ENCODE measurements at places on chromosomes 5 and 9.

GRCh38 chr5:144198386-144198785, 27.7 kb downstream of the KCTD16 start:
- DNase-seq = no peak

- no peak for DNase-seq
Measured at GRCh38 chr5:14155075-14155474, 11.9 kb downstream of the TRIO start.

- DNase-seq = peak; percentile 60
Measured at GRCh38 chr5:109692852-109693251, 3.1 kb downstream of the MAN2A1 start.

DNA sequence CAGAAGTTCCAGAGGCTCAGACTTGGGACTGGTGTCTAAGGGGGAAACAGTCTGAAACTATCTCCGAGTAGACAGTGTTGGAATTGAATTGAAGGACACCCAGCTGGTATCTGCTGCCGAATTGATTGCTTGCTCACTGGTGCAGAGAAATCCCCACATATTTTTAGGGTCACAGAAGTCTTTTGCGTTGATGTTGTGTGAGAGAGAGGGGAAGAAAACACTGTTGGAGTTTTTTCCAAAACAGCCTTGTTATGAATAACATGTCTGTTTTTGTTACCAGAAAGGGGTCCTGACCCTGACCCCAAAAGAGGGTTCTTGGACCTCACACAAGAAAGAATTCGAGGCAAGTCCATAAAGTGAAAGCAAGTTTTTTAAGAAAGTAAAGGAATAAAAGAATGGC, 81.3 kb downstream of the ALDH7A1 start:
- no peak for DNase-seq

GRCh38 chr9:133676450-133676849, 40.3 kb downstream of the DBH start:
- no peak for DNase-seq

- DNase-seq = no peak
Measured at GRCh38 chr9:106862110-106862820, 701 bp upstream of the ZNF462 start.

DNA sequence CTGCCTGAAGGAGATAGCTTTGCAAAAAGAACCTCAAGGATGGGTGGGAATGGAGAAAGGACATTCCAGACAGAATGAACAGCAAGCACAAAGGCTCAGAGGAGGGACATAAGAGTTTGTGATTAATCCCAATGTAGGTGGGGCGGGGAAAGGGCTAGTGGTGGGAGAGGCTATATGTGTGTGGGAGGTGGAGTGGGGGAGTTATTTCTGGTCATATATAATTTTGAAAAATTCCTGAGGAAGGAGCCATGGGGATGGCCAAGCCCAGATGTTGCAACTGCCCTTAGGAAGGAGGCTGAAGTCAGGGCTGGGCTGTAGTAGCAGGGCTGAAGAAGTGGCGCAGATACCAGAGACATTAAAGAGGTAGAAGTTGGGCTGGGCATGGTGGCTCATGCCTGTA, 13.4 kb upstream of the CCL27 start:
- no peak for DNase-seq

GRCh38 chr9:92771309-92771708, 6.7 kb upstream of the BICD2 start:
- DNase-seq = no peak

- DNase-seq = no peak
Measured at GRCh38 chr5:33631786-33632185, 191.0 kb downstream of the TARS1 start.

DNA sequence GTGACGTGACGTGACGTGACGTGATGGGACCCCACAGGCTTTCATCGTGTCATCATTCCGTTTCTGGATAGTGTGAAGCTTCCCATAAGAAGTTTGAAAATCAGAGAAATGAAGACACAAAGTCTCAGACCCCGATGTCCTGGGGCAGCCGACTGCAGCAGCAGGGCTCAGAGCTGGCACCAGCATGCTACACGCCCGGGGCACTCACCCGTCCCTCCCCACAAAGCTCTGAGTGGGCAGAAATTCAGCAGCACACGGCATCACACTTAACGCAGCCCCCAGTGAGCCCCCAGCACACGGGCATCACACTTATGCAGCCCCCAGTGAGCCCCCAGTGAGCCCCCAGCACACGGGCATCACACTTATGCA, 42.2 kb downstream of the SLC12A7 start:
- no peak for DNase-seq

DNA sequence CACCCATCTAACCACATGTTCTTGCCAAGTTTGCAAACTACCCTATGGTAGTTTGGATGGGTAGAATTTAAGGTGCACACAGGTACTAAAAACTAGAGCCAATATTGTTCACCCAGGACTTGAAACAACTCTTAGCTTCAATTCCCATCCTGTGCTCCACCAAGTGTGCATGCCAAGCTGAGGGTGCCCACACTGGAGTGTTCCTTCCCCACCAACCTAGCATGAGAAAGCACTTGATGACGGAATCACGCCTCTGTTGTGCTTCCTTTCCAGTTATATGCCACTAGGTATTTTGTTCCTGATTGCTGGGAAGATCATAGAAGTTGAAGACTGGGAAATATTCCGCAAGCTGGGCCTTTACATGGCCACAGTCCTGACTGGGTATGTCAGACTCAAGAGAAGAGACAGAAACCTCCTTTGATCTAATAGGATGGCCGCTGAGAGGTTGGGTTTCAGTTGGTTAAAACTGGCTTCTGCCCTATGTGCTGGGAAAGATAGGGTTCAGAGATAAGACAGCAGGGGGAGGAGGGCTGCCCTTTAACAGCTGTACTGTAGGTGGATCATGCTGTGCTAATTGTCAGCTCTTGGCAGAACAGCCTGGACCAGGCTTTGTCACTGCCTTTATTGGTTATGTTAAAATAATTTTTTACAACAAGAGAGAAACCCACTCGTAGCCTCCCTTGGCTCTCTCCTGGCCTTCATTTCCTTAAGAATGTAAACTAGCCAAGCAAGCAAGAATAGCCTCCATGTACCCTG, 83.5 kb downstream of the SLC1A1 start:
- DNase-seq = no peak

GRCh38 chr9:37917801-37918664, 14.1 kb upstream of the SLC25A51 start:
- DNase-seq = no peak

DNA sequence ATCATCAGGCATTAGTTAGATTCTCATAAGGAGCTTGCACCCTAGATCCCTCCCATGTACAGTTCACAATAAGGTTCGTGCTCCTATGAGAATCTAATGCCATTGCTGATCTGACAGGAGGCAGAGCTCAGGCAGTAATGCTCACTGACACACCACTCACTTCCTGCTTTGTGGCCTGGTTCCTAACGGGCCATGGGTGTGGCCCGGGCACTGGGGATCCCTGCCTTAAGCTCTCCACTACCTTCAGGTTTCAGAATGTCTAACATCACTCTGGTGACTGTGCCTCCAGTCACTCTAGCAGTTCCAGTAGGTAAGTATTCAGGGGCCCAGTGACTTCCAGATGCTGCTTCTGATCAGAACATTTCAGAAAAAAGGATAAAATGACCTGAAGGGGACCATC, 152.4 kb downstream of the LRRC70 start:
- DNase-seq = peak; percentile 64

GRCh38 chr9:26163931-26164330, 485.7 kb upstream of the TUSC1 start:
- no peak for DNase-seq

GRCh38 chr5:146475906-146476305, 28.8 kb downstream of the TCERG1 start:
- no peak for DNase-seq

DNA sequence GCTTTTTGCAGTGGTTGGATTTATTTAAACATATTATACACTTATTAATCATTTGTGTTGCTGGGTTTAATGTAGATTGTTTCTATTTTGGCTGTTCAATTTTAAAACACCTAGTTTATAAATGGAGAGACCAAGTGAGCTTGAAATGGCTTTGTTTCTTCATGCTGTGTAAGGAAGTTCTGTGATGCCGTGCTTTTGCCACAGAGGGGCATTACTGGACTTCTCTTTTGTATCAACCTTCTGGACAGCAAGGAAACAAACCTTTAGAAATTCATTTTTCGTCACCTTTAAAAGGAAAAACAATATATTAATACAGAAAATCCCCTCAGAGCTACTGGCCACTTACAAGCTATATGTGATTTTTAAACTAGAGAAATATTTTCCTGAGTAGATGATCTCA, 81.9 kb downstream of the DMRTA1 start:
- no peak for DNase-seq

GRCh38 chr9:7053903-7054302, 296.1 kb downstream of the KDM4C start:
- DNase-seq = no peak

- no peak for DNase-seq
Measured at GRCh38 chr5:151002250-151002649, 18.1 kb upstream of the GPX3 start.

DNA sequence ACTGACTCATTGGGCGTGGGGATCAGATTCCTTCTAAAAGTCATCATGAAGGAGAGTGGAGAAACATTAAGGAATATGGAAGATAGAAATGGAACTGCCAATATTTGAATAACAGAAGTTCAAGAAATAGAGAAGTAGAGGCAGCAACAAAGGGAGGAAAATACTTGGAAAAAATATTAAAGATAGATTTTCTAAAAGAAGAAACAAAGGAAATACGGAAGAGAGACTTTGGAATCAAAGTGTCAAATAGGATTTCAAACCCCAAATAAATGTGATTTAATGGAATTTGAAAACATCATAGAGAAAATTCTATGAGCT, 605.1 kb upstream of the KLF4 start:
- no peak for DNase-seq

DNA sequence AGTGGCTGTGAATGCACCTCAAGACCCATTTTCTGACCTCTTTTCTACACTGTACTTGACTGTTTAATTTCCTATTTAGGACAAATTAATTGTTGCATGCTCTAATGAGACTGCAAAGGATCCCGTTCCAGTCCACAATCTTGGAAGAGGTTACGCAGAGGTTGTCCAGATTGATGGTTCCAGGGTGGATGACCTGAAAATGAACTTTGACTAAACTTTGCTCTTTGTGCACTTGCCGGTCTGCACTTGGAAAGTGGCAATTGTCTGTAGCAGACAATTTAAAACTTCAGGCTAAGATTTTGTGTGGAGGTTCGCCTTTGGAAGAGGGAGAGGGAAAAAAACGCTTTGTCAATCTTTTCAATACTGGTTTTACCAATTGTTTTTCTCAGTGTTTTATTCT, 267.8 kb downstream of the TMEM161B start:
- DNase-seq = no peak

- DNase-seq = no peak
Measured at GRCh38 chr5:107812570-107813141, 141.9 kb upstream of the EFNA5 start.

GRCh38 chr5:156892223-156892622, 42.1 kb downstream of the PPP1R2B start:
- no peak for DNase-seq

DNA sequence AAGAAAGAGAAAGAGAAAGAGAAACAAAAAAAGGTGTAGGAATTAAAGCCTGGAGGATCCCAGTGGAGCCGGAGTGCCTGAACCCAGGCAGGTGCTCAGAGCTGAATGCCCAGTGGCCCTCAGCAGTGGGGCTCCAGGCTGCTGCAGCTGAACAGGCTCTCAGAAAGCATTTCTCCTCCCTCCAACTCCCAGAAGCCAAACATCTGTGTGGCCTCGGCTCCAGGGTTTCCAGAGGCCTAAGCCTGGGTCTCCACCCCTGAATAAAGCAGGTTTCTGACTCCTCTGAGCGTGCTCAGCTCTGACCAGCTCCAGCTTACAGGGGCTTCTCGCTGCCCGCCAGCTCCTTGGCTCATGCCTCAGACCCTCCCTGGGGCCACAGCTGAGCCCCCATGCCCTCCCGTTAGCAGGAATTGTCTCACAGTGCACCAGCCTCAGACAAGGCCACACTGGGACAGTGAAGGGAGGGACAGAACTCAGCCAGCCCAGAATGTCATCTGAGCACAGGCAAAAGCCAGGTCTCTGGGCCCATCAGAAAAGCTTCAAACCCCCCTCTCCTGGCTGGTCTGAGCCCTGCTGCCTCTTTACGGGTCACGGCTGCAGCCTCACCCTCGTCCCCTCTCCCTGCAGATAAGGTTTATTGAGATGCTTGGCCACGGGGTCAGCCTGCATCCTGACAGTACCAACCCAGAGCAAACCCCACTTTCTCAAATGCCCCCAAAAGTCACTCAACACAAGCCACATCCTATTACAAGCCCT, 114.4 kb upstream of the PPP1R26 start:
- DNase-seq = no peak

DNA sequence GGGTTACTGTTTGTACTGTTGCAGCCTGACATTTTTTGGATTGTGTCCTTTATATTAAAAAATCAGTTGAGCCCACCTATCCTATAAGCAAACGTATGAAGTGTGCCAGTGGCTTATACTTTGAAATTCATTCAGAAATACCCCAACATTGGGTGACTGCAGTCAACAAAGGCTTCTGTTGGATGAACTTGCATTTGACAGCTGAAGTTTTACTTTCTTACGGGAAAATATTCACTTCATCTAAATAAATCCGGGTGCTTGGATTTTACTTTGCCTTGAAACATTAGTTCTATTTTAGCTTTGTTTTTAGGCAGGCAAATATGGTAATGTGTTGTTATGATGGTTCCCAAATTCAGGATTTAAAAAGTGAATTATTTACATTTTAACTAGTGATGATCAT, 21.7 kb downstream of the EXOSC2 start:
- no peak for DNase-seq

GRCh38 chr9:127776195-127776923, 2.1 kb downstream of the SH2D3C start:
- DNase-seq = peak; percentile 93

DNA sequence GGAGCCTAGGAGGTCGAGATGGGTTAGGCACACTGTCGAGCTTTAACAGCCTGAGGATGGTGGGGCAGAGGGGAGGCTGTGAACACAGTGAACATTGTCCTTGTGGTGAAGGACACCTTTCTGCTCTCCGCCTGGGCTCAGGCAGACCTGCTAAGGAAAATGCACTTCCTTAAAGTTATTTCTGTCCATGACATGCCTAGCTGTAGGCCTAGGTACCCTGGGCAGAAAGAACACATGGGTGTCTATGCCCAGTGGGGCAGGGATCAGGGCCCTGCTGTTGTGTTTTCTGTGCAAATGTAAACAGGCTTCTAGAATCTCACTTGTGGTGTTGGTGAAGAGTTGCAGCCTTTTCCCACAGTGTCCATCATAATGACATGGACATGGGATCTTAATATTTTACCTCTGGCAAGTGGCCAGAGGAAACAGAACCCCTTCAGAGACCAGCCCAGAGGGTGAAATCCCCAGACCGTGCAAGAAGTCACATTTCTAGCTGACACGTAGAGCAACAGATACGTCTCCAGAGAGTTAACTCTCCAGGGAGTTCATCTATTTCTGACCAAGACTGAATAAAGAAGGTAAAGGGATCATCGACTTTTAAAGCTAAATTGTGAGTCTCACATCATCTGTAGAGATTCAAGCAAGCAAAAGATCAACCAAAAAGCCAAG, 79.2 kb downstream of the C9orf152 start:
- no peak for DNase-seq

DNA sequence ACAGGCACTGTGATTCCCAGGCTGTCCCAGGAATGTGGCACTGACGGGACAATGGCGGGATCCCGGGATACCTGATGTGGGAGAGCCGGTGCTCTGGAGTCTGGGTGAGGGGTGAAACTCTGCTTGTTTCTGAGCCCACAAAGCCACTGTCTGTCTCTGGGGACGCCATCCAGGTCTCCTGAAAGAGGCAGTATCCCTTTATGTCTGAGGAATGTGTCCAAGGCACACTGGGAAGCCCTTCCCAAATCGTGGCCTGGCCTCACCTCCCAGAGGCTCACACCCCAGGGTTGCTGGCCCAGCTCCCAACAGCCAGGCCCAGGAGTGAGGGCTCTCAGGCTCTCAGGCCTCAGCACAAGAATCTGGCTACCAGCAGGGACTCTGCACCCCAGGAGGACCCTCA, 27.1 kb downstream of the ORM2 start:
- no peak for DNase-seq

Data from activated CD4-positive, alpha-beta T cell treated with anti-CD3 and anti-CD28 coated beads, Interleukin-2, amount 10 ng/mL, durations not matched to agents 24 days and 14 days (primary cell).